ENCODE measurements at places on chromosomes 3 and 15. TPM values are rescaled to one million over a fixed set of nuclear protein-coding genes. Genes with fewer than 3 reads are reported as not detected.

GRCh38 chr3:66014651-66015050 lies 24.1 kb downstream of the MAGI1 start:
- no peaks in the 10 kb centered on the region for H3K27me3 ChIP-seq
- no peak overlapping the region for H3K4me3 ChIP-seq
- no peak for DNase-seq
- no peaks in the 10 kb centered on the region for H3K4me1 ChIP-seq

DNA sequence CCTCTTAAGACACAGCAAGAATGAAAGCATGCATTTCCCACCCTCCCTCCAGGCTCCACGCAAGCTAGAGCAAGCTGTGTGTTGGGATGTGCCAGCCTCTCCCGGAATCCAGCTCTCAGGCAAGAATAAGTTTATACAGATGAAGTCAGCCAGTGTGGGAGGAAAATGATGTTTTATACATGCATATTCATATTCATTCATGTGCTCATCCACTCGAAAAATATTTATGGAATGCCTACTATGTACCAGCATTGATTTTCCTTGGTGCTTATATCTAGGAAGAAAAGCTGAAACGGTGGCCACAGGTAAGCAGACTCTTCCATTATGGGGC lies 62.7 kb downstream of the KLHL6 start:
- no peaks in the 10 kb centered on the region for H3K4me1 ChIP-seq
- no peaks in the 10 kb centered on the region for H3K27me3 ChIP-seq
- no peak overlapping the region for H3K4me3 ChIP-seq
- H3K27ac ChIP-seq = no peak overlapping the region

FANCI gene
- 145 TPM for total RNA-seq

FOXL2NB gene
- not detected for total RNA-seq

Measured in CD8-positive, alpha-beta memory T cell (primary cell).